ENCODE measurements at places on chromosomes 1 and 21.

DNA sequence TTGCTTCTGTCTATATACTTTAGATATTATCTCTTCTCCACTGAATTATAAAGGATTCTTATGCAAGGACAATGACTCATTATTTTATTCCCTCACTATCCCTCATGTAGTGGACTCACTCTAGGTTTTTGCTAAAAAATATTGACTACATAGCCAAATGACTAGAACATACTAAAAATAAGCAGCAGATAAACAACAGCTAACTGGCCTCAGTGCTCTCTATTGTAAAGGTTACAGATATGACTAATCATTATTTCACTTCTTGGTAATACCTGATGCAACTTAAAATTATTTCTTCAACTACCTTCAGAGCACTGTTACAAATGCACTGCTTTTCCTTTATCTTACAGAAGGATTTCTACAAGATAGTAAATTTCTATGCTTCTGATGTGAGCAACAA, 147.6 kb upstream of the DEPDC1 start:
- no peak for DNase-seq

GRCh38 chr21:42031241-42031640, 21.1 kb upstream of the ZBTB21 start:
- DNase-seq = no peak

DNA sequence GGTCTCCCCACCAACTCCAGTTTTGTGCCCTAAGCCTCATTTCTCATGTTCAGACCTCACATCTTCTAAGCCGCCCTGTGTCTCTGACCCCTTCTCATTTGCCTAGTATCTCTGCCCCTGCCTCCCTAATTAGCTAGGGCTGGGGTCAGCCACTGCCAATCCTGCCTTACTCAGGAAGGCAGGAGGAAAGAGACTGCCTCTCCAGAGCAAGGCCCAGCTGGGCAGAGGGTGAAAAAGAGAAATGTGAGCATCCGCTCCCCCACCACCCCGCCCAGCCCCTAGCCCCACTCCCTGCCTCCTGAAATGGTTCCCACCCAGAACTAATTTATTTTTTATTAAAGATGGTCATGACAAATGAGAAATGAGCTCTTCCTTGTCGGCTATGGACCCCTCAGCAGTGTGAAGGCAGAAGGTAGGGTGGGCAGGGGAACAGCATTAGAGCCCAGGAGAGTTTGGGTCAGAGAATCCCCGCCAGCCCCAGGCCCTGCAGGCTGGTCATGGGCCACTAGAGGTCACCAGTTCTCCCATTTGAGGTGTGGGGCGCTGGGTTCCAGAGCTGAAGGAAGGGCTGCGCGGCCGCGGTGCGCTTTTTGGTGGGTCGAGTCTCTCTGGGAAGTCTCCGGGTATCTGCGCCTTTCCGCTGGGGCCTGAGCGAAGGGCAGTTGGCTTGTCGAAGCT, 11.5 kb downstream of the ADAMTSL4 start:
- no peak for DNase-seq

GRCh38 chr1:36134505-36135329, 9.7 kb upstream of the COL8A2 start:
- no peak for DNase-seq

- DNase-seq = no peak
Measured at GRCh38 chr1:245991266-245991665, 515.8 kb downstream of the SMYD3 start.

- DNase-seq = no peak
Measured at GRCh38 chr21:14099570-14099969, 111.2 kb downstream of the LIPI start.

DNA sequence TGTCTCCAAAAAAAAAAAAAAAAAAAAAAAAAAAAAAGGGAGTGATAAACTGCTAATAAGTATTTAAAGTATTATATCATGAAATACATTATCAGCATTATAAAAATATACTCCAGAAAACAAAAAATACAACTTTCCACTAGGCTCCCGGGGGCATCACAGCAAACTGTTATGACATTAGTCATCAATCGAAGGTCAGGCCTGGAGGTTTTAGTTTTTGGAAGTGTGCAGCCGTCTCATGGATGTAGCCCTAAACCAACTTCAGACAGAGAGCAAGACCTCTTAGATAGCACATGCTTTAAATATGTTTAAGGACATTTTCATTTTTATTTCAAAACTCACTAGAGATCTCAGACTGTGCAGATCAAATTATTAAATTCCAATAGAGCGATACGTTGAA, 106.3 kb downstream of the RERE start:
- no peak for DNase-seq
